Mesenteric fat pad (tissue), 1 donor: ENCODE measurements at places on chromosomes 4 and X. TPM values are rescaled to one million over a fixed set of nuclear protein-coding genes. Genes with fewer than 3 reads are reported as not detected.
A peak's percentile ranks its signal among the peaks of the same experiment; 100 is the strongest.

DNA sequence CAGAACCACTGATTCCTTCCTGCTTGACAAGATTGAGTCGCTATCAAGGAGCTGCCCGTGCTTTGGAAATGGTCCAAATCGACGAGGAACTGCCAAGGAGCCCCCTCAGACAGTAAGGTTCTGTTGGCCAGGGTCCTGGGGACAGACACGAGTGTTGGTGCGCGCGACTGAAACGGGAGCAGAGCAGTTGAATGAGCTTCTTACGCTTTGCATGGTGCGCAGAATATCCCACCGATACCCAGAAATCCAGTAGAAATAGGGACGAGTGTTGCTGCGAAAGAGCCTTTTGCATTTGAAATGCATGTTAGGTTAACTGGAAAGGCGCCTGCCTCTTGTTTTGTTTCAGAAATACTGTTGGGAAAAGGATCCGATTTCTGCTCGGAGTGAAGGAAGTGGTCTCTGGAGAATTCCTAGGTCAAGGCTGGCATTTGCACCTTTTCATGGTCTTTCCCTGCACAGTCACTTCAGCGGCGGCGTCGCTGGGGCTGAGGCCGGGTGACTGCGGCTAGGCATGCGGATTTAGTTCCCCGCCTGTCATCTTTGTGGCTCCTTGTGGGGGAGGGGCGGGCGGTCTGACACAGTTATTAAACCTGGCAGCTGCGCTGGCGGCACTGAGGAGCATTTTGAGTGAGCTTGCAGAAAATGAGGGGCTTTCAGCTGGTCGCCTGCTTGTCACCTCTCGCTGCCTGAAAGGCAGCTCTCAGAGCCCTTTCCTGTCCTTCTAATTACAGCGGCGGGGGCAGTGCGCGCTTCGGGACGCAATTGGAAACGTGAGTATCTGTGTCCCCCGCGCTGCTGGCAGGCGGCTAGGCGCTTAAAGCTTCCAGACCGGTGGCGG lies 51.5 kb upstream of the TRIM2 start:
- DNase-seq = no peak

GRCh38 chrX:11447418-11447817 lies 154.2 kb downstream of the AMELX start:
- DNase-seq = no peak

GRCh38 chr4:25788703-25789238 lies 74.0 kb downstream of the SEL1L3 start:
- no peak for DNase-seq

DNA sequence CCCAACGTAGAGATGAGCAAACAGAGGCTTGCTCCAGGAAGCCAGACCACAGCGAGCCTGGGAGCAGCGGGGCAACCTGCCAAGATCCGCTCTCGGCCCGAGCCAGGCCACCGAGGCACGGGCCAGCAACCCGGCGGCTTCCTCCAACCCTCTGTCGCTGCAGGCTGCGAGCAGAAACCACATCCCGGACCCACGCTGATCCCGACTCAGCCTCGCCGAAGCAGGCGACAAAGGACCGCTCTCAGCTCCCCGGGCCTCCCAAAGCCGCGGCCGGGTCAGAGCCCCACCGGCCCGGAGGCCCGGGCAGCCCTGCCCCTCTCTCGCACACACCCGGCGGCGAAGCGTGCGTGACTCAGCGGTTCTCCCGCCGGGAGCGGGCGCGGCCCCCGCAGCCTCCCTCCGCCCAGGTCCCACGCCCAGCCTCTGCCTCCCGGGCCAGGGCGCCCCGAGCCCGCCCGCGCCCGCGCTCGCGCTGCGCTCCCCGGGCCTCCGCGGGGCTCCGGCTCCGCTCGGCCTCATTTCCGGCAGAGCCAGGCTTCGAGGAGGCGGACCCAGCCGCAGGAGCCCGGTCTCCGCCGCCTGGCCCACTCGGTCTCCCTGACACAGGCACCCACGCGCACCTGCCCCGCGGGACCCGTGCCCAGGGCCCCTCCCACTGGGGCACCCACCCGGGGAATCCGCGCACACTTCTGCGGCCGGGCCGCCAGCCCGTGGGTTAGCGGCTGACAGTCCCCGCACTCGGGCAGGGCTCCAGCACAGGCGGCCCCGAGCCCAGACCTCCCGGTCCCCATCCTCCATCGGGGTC lies 1.7 kb downstream of the PPP2R2C start:
- DNase-seq = no peak

DNA sequence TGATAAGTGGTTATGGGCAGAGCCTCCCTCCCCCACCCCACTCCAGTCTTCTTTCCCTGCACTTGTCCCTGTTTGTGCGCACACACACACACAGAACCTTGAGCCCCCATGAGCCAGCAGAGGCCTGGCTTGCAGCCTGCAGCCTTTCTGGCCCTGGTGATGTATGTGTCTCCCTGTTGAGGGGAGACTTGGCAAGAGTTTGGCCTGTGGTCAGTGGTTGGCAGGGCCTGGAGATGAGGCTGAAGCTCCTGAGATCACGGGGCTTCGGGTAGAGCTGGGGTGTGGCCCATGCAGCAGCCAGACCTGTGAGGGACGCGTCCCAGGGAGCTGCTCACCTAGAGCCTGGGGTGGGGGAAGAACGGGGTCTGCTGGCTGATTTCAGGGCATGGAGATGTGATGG lies 2.3 kb downstream of the GPR173 start:
- DNase-seq = no peak

DNA sequence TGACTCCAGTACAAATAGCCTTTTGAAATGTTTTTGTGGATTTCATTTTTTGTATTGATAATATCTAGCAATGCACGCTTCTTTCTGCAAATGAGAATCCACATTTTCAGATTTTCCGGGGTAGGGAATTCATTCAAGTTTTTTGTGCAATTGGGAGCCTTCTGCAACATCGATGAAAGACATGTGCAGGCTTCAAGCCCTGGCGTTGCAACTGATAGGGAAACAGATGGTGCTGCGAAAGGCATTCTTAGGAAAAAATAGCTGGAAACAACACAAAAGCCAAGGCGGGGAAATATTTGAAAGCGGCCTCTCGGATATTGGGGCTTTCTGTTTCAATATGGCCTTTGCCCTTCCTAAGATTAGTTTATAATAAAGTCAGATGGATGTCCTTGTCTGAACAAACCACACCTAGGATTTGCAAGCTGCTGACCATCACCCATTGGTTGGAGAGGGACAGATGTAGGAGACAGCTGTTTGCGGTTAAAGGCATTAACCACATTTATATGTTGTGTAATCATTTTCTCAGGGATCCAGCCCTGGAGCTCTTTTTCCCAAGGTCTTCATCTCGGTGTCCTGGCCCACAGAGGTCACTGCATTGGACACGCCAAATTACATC lies 136.5 kb downstream of the PRKX start:
- no peak for DNase-seq

- no peak for DNase-seq
Measured at GRCh38 chrX:39171686-39172085, 370.4 kb downstream of the MID1IP1 start.

GRCh38 chrX:20019672-20020365 lies 29.0 kb upstream of the BCLAF3 start:
- no peak for DNase-seq

DNA sequence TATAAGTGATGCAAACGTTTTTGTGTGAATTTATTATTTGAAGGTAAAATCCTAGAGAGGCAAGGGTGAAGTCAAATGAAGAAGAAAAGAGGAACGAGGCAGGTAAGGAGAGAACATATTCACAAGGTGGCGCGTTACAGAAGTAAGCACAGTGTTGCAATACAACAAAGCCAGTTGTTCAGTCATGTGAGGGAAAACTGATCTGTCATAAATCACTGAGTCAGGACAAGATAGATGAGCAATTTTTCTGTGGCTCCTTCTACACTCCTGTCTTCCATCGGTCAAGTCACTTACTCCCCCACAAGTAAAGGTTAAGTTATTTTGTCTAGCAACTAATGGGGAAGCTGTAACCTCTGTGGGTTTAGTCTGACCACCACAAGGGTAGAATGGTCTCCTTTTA lies 203.0 kb upstream of the GK2 start:
- DNase-seq = no peak

DNA sequence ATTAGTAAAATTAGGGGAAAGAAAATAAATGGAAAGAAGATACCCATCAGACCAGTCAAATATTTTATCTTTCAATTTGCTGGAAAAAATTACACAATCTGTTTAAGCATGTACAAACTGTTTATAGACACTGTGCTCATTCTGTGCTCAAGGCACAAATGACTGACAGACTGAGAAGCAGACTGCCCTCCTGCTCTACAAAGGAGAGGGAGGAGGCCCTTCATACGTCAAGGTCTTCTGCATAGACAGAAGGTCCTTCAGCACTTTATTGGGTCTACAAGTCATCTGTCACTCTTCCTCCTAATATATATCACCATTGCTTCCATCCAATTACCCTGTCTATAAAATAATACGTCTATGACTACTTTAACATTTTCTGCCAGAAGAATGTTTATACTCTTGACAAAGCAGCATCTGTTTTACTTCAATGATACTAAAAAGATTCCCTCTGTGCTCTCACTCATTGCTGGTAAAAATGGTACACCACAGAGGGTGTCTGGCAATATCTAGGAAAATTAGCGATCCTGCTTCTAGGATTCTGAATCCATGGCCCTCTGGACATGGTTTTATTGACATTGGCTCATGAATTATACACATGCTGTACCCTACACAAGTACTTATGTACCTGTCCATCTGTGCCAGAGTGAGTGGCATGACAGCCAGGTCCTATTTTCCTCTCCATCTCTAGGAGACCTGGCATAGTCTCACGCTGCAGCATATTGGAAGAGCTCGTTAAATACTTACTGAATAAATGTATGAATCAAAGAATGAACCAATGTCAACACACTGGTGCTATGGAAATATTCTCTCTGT lies 11.3 kb downstream of the SLC10A6 start:
- DNase-seq = no peak

- no peak for DNase-seq
Measured at GRCh38 chr4:3671571-3672464, 94.4 kb upstream of the ADRA2C start.

DNA sequence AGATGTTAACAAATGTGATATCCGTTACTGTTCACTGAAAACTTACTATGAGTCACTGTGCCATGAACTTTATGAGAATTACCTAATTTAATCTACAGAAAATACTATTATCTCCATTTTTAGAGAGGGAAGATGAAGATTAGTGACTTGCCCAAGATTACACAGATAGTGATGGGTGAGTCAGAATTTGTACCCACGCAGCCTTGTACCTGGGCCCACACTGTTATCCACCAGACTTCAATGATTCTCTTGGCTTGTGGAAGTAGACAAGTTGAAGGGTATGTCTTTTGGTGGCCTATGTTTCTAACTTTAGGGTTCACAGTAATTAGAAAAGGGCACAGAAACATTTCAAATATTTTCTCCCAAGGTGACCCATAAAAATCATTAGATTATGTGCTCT lies 472.5 kb upstream of the NR3C2 start:
- no peak for DNase-seq

- DNase-seq = no peak
Measured at GRCh38 chrX:134718105-134718965, 60.1 kb upstream of the PLAC1 start.

GRCh38 chr4:86160426-86160825 lies 199.4 kb downstream of the MAPK10 start:
- no peak for DNase-seq

DNA sequence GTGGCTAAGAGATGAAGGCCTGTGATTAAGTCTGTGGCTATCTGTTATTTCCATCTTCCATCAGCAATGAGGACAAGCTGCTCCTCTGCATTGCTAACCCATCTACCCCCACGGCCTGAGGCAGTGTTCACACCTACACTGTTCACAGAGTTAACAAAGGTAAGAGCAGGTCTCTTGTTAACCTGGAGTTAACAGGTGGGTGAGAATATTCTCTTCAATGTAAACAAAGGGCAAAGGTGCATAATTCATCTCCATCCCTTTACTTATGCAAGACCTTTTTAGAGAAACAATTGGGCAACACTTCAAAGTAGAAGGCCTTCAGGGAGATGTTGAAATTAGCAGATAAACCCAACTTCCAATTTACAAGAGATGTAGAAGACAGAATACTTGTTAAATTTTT lies 2.8 kb downstream of the SLC35A2 start:
- DNase-seq = no peak

DNA sequence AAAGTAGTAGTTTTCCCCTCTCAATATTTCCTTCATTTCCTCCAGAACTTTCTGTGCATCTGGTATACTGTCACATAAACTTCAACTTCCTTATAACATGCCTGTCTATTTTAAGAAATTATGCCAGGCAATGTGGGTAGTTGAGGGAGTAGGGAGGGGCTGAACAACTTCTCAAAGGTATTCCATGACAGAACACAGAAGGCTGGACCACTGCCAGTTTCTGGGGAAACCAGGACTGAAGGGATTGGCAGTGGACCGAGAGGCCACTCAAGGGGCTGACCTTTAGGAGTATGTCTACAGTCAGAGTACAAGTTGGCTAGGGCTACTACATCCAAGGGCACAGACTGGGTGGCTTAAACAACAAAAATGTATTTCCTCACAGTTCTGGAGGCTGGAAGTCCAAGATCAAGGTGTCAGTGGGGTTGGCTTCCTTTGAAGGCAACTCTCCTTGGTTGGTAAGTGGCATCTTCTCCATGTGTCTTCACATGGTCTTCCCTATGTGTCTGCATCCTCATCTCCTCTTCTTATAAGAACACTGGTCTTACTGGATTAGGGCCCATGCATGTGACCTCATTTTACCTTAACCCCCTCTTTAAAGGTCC lies 6.9 kb downstream of the SH3RF1 start:
- no peak for DNase-seq

- peak; percentile 47 for DNase-seq
Measured at GRCh38 chr4:2101346-2102044, 42.4 kb downstream of the NAT8L start.

DNA sequence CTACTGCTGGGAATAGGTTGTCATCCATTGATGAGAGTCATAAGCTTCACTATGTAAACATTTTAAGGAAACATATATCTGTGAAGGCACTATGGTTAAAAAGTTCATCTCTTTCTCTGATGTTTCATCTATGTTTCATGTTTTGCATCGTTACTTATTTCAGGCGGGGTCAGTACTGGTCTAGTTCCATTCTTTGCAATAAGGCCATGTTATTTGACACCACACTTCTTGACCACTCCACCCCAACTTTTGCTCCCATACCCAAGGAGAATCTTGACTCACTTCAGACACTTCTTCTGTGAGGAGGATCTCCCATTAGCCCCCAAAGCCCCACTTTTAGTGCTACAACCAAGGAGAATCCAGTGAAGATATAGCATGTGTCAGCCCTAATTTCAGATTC lies 119.4 kb downstream of the GRIA3 start:
- no peak for DNase-seq

The CCKAR gene
- total RNA-seq = not detected

The S100P gene
- 16.1 TPM for total RNA-seq

The NOX1 gene
- total RNA-seq = not detected

The PDCL2 gene
- total RNA-seq = not detected

The NCAPG gene
- 0.26 TPM for total RNA-seq

The GC gene
- not detected for total RNA-seq

The KCNIP4 gene
- total RNA-seq = not detected

The IL2RG gene
- 5.8 TPM for total RNA-seq

The NHSL2 gene
- total RNA-seq = 13.3 TPM

The PJA1 gene
- 57.6 TPM for total RNA-seq

The GABRQ gene
- not detected for total RNA-seq

The CDS1 gene
- 0.29 TPM for total RNA-seq

The AFM gene
- total RNA-seq = not detected

The CT45A10 gene
- total RNA-seq = not detected

The MXRA5 gene
- 3.5 TPM for total RNA-seq

The ARL13A gene
- not detected for total RNA-seq
